ENCODE measurements at places on chromosomes 6 and 20.

GRCh38 chr20:10453241-10453640 lies 18.1 kb downstream of the SLX4IP start:
- no peak for DNase-seq

DNA sequence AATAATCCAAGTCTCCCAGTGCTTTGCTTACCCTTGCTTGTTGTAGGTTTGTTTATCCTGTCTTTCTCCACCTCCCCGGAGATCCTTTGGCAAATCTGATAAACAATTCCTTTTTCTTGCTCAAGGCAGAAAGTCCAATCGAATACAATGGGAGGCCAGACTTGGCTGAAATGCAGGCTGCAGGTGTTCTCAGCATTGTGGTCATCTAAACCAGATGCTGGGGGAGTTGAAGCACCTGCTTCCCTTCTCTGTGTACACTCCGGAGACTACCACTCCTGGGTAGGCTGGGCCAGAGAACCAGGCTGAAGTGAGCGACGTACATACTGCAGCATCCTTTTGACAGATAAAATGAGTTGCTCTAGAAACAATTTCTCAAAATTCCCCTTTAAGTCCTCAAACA lies 82.6 kb upstream of the PREP start:
- no peak for DNase-seq

- DNase-seq = no peak
These were observed 38.2 kb upstream of the IER3 start for GRCh38 chr6:30782425-30783014.

DNA sequence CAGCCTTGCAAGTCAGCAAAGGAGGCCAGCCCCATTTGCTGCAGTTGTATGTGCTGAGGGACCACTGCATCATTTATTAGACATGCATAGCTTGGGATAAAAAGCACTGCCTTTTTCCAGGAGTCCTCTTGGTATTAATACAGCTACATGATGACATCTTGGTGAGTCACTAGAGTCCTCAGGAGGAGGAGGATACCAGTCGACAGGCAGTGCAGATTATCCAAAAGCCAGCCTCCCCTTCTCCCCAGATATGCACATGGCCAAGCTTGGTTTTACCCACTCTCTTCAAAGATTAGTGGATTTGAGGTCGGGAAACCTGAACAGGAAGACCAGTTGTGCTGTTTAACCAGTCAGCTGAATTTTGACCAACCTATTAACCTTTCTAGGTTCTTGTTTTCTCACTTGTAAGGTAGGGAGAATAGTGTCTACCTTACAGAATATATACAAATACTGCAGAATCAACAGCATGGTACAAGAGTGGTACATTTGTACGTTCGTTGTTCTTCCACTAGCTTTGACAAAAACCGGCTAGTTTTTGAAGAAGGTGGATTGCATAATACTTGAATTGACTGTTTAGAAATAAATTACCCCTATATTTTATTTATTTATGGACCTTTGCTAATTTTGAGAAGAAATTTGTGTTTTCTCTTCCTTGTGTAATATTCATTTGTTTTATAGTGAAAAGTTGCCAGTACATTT lies 31.9 kb downstream of the VAPB start:
- no peak for DNase-seq

DNA sequence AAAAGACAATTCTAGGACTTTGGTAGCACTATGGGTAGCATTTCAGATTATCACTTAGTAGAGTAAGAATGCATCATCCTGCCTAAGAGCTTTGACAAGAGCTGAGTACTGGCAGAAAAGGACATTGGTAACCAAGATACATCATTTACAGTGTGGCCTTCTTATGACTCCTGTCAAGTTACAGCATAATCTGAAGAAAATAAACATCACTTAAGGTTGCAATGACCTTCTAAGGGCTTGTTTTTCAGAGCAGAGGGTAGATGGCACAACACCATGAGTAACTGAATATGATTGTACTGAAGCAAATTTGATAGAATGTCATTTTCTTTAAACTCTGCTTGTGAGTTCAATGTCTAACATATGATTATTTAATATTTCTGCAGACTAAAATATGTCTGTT lies 822.6 kb downstream of the TBC1D32 start:
- DNase-seq = no peak

- DNase-seq = no peak
These were observed 260.0 kb upstream of the MAP3K7 start for GRCh38 chr6:90846824-90847223.

DNA sequence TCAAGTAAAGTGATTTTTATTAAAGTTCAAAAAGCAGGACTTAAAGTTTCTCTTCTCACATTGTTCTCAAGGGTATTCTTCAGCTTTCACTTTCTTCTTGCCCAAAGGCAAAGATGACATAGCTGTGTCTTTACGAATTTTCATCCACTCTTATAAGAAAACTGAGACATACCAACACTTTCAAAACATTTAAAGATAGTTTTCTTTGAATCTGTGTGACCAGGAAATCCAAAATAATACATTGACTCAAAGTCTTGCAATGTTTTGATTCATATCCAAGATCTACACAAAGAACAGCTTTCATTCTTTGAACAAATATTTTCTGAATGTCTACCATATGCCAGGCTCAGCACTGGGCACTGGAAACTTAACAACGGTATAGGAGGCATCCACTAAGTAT lies 117.9 kb downstream of the SIM1 start:
- DNase-seq = no peak

GRCh38 chr6:78864957-78865356 lies 2.4 kb upstream of the IRAK1BP1 start:
- DNase-seq = no peak

DNA sequence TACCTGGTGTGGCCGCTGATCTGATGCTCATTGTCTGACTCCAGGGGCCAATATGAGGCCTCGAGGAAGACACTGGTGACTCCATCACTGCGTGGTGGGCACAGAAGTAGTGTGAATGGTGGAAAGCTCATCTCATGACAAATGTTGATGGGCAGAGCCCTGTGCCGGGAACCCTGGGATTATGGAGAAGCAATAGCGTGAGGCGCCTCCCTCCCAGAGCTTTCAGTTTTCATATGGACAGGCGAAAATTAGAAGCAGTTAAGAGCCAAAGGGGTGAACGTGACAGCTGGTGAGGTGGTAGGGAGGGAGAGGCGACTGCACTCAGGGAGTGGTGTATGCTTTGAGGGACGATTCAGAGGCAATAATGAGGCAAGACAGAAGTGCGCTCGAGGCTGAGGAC lies 39.3 kb upstream of the TTPAL start:
- no peak for DNase-seq

- no peak for DNase-seq
These were observed 170.4 kb upstream of the SPTLC3 start for GRCh38 chr20:12838261-12838866.

GRCh38 chr20:9122571-9122970 lies 53.7 kb downstream of the PLCB4 start:
- no peak for DNase-seq

DNA sequence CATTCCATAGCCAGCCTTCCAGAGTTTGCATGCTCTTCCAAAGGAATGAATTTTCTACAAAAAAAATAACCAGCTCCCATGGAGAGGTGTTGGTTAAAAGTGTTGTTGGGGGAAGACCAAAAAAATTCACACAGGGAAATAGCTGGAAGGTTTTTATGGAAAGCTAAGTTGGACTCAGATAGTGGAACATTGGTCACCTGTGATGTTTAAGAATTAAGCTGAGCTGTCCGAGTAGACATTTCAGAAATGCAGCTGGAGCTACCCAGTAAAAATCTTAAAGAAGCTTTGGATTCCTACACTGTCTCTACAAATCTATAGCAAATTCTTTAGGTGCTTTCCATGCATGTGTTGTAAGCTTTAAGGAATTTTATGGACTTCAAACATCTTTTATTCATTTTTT lies 155.5 kb downstream of the THBS2 start:
- no peak for DNase-seq

GRCh38 chr6:140641412-140641811 lies 1267.0 kb upstream of the CITED2 start:
- DNase-seq = no peak

DNA sequence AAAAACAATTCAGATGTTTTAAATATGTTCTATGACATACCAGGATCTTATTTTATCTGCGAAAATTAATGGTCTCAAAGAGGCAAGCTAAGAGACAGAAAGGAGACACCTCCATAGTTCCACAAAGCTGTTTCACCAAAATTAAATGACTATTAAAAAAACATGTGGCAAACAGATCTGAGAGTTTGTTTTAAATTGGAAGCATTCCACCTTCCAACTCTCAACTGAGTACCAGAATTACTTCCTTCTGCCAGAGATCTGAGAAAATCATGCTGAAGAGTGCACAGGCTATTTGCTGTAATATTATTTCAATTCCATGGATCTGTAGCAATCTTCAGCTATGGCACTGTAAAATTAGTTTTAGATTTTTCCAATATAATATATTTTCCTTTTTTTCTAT lies 669.5 kb upstream of the MARCKS start:
- DNase-seq = no peak

- no peak for DNase-seq
These were observed 275.9 kb downstream of the FOXC1 start for GRCh38 chr6:1885576-1886011.

DNA sequence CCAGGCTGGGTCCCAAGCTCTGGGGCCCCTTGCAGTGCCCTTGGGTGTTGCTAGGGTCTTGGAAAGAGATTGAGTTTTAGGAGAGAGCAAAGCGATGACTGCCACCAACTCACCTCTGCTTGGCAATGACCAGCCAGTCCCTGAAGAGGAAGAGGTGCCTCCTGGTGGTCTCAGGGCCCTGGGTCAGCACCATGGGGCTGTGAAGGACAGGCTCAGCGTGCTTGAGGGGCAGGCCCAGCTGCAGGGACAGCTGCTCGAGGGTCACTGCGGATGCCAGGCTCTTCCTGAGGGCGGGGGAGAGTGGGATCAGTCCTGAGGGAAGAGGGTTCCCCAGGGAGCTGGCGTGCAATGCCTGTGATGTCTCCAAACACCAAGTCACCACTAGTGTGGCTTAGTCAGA lies 50.8 kb upstream of the TAGAP start:
- DNase-seq = no peak

- no peak for DNase-seq
These were observed 3.1 kb upstream of the CEBPB start for GRCh38 chr20:50187403-50188051.

GRCh38 chr6:7561153-7561964 lies 19.9 kb downstream of the DSP start:
- DNase-seq = no peak

GRCh38 chr20:59828125-59829053 lies 105.0 kb downstream of the SYCP2 start:
- DNase-seq = no peak

Measured in aorta (tissue), 5 donors.